Trophoblast cell (in vitro differentiated cells and primary cell): ENCODE measurements at places on chromosomes 1 and 21.

GRCh38 chr1:81412954-81413353 lies 387.8 kb upstream of the ADGRL2 start:
- no peak overlapping the region for H3K27ac ChIP-seq
- H3K36me3 ChIP-seq: no peaks in the 10 kb centered on the region
- no peak for DNase-seq
- H3K4me3 ChIP-seq: no peak overlapping the region
- peaks cover 2% of the 10 kb centered on the region for H3K4me1 ChIP-seq

DNA sequence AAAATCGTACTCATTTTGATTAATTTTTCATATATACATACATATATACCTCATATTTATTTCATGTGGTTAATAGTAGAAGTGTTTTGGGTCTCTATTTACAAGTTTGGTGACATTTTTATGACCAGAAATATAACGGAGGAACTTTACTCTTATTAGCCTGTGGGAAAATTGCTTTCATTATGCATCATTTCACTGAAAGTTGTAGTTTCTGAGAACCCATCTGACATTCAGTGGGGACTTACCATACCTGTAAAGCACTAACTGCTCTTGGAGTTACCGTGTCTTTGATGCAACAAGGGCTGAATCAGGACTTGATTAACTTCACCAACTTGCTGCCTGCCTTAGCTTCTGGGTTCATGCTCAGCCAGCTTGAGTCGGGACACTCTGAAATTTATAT lies 49.9 kb upstream of the ITPKB start:
- no peaks in the 10 kb centered on the region for H3K27me3 ChIP-seq
- H3K4me1 ChIP-seq: no peaks in the 10 kb centered on the region
- DNase-seq: no peak
- H3K27ac ChIP-seq: no peak overlapping the region

GRCh38 chr1:34360574-34360973 lies 183.9 kb downstream of the C1orf94 start:
- no peak overlapping the region for H3K4me3 ChIP-seq
- no peaks in the 10 kb centered on the region for H3K4me1 ChIP-seq
- no peak for DNase-seq
- H3K27ac ChIP-seq: no peak overlapping the region

DNA sequence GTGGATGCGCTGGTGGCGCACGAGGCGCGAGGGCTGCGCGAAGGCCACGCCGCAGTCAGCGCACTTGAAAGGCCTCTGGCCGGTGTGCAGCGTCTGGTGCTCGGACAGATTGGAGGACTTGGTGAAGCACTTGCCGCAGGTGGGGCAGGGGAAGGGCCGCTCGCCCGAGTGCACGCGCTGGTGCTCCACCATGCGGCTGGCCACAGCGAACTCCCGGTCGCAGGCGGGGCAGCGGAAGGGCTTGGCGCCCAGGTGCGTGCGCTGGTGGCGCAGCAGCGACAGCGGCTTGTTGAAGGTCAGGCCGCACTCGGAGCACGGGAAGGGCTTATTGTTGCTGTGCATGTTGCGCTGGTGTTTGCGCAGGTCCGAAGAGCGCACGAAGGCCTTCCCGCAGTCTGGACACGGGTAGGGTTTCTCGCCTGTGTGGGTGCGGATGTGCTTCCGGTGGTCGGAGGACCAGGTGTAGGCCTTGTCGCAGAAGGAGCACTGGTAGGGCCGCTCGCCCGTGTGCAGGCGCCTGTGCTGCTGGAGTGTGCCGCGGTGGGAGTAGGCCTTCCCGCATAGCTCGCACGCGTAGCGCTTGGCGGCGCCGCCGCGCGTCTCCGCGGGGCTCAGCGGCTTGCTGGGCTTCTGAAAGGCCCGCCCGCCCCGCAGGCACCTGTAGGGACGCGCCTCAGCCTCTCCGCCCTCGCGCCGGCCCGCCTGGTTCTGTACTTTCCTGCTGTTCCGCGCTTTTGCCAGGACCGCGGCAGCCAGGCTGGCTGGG lies 4.7 kb downstream of the ZNF648 start:
- H3K4me1 ChIP-seq: no peaks in the 10 kb centered on the region
- no peaks in the 10 kb centered on the region for H3K27me3 ChIP-seq
- no peaks in the 10 kb centered on the region for H3K36me3 ChIP-seq
- no peak overlapping the region for H3K27ac ChIP-seq

- peaks cover 3% of the 10 kb centered on the region for H3K4me1 ChIP-seq
- no peak overlapping the region for H3K27ac ChIP-seq
- no peak for DNase-seq
- no peak overlapping the region for H3K4me3 ChIP-seq
Measured at GRCh38 chr21:29318354-29318753, 19.6 kb downstream of the BACH1 start.

DNA sequence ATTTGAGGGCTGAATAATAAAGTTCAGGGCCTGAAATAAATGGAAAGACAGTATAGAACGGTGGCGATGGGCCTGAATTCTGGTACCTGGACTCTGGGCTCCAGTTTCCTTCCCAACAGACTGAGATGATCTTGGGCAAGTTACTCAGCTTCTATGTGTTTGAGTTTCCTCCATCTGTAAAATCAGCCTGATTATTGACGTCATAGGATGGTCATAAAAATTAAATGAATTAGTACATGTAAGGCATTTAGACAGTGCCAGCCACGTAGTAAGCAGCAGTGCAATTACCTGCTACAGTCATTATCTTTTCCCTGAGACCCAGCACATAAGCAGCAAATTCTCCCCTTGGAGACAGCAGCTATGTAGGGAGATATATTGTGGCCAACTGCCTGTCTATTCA lies 260.9 kb downstream of the NTNG1 start:
- no peak for DNase-seq
- no peaks in the 10 kb centered on the region for H3K27me3 ChIP-seq
- no peaks in the 10 kb centered on the region for H3K4me1 ChIP-seq
- H3K4me3 ChIP-seq: no peak overlapping the region
- no peaks in the 10 kb centered on the region for H3K36me3 ChIP-seq
- H3K27ac ChIP-seq: no peak overlapping the region

DNA sequence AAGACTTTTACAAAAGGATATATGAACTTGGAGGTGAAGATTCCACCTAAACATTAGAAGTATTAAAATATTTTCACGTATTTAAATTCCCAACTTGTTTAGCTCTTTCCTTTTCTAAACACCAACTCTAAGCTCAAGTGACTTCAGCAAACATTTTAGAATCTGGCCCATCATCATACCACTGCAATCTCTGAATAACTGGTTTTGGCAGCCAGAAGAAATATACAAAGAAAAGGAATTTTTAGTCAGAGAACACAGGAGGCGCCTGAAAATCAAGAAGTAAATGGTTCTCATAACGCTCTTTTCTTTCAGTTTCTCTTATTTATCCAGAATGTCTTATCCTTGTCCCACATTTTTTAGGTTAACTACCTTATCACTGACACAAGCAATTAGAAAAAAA lies 10.4 kb downstream of the TAF1A start:
- no peak overlapping the region for H3K27ac ChIP-seq
- peak; percentile 54 for DNase-seq
- no peak overlapping the region for H3K4me3 ChIP-seq
- peaks cover 11% of the 10 kb centered on the region for H3K36me3 ChIP-seq
- H3K27me3 ChIP-seq: no peaks in the 10 kb centered on the region
- no peaks in the 10 kb centered on the region for H3K4me1 ChIP-seq

DNA sequence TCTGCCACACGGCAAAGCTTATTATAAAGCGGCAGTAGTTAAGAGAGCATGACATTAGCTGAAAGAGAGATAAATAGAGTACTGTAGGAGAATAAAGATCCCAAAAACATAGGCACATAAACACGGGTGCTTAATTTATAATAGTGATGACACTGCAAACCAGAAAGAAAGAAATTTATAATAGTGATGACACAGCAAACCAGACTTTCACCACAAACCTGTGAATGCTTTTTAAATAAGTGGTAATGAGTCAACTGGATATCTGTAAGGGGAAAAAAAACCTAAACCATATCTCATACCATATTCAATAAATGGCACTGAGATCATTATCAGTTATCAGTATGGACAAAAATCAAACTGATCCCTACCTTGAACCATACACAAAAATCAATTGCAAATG lies 25.5 kb downstream of the USP1 start:
- no peaks in the 10 kb centered on the region for H3K27me3 ChIP-seq
- H3K4me3 ChIP-seq: no peak overlapping the region
- DNase-seq: no peak
- H3K27ac ChIP-seq: no peak overlapping the region
- no peaks in the 10 kb centered on the region for H3K36me3 ChIP-seq
- no peaks in the 10 kb centered on the region for H3K4me1 ChIP-seq

DNA sequence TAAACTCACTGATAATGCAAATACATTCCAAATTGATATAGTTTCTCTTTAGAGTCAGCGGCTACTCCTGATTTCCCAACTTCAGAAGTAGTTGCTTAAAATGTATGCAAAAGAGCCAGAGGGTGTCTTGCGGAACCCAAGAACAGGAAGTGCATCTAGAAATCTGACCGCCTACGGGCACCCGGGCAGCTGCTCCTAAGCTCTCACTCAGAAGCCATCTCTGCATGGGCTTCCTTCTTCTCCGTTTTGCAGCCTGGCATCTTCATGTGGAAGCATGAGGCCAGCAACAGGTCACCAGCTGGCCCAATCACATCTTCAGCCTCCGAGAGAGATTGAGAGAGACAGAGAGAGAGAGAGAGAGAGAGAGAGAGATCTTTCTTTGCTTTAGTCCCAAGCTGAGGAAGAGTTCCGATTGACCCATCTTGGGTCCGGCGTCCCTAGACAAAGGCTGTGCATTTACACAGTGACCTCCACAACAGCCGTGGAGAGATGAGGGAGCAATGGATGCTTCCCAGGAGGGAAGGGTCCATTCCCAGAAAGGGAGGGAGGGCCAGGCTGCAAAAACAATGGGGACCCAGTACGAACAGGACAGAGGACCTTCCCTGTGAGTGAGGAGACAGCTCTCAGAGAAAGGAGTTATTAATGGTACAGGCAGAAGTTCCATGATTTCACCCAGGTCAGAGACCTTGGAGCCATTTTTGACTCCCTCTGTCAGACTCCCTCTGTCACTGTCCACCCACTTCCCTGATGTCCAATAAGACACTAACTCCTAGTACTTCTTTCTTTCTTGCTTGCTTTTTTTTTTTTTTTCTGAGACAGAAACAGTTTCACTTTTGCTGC lies 28.2 kb upstream of the SLC30A1 start:
- H3K36me3 ChIP-seq: no peaks in the 10 kb centered on the region
- H3K4me3 ChIP-seq: no peak overlapping the region
- no peaks in the 10 kb centered on the region for H3K4me1 ChIP-seq
- H3K27ac ChIP-seq: no peak overlapping the region
- DNase-seq: peak; percentile 94

GRCh38 chr1:147729315-147729714 lies 31.1 kb downstream of the GJA5 start:
- H3K27ac ChIP-seq: no peak overlapping the region
- no peaks in the 10 kb centered on the region for H3K36me3 ChIP-seq
- DNase-seq: no peak
- H3K4me3 ChIP-seq: no peak overlapping the region

DNA sequence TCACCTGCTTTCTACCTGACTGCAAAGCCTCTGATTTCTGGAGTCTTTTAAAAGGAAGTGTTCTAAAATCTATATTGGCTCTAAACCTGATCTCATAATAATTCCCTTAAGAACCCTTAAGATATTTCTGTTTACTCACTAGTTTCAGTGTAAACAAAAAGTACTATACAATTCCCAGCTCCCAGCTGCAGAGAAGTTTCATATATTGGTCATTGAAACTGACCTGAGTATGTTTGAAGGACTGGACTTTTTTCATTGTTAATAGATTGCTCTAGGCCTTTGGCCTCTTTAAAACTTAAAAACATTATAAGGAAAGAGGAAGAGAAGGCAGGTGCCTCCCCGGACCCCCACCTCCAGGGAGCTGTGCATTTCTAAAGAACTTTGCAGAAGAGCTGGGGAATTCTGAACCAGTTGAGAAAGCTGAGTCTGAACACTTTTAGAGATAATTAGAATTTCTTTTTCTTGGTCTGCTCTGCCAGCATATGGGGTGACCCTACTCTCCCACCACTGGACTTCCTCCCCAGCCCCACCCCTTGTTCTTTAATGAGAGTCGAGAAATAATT lies 23.7 kb downstream of the CLIC6 start:
- H3K27me3 ChIP-seq: no peaks in the 10 kb centered on the region
- H3K4me1 ChIP-seq: peaks cover 6% of the 10 kb centered on the region
- H3K36me3 ChIP-seq: no peaks in the 10 kb centered on the region
- H3K4me3 ChIP-seq: no peak overlapping the region
- no peak overlapping the region for H3K27ac ChIP-seq

- no peaks in the 10 kb centered on the region for H3K27me3 ChIP-seq
- DNase-seq: no peak
- H3K36me3 ChIP-seq: no peaks in the 10 kb centered on the region
- peaks cover 3% of the 10 kb centered on the region for H3K4me1 ChIP-seq
Measured at GRCh38 chr1:64038119-64038518, 165.3 kb upstream of the UBE2U start.

DNA sequence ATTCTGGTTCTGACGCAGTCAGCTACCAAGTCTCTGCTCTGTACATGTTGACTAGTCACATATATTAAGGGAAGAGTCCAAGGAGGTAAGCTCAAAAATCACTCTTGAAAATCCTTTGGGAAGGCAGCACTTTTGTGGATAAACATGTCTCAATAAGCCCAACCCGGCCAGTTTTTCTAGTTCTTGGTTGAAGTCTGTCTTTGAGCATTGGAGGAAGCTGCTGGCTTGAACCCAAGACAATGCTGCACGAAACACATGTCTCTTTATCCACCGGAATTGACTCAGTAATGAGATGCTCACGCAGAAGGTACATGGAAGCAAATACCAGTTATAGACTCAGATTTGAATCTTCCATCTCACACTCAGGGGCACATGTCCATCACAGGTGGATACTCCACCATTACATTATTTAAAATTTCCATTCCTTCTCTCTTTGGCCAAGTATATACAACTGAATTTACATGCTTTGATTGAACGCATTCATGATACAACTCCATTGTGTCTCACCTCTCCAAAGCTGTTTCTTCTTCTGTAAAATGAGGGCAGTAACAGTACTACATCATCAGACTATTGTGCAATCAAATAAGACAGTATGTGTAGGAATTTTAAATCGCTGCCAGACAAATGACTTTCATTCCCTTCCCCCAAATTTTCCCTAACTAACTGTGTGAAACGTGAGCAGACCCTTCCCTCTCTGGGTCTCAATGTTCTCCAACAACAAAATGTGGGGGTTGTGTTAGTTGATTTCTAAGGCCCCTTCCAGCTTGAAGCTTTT lies 9.6 kb upstream of the GUCA2A start:
- peaks cover 3% of the 10 kb centered on the region for H3K36me3 ChIP-seq
- peaks cover 22% of the 10 kb centered on the region for H3K4me1 ChIP-seq
- DNase-seq: peak; percentile 80
- H3K27ac ChIP-seq: no peak overlapping the region
- H3K27me3 ChIP-seq: no peaks in the 10 kb centered on the region

GRCh38 chr1:35505911-35506798 lies 51.0 kb downstream of the KIAA0319L start:
- H3K27me3 ChIP-seq: no peaks in the 10 kb centered on the region
- H3K36me3 ChIP-seq: no peaks in the 10 kb centered on the region
- H3K27ac ChIP-seq: no peak overlapping the region
- no peak overlapping the region for H3K4me3 ChIP-seq
- peak; percentile 12 for DNase-seq
- H3K4me1 ChIP-seq: peaks cover 4% of the 10 kb centered on the region

- DNase-seq: no peak
- H3K27me3 ChIP-seq: no peaks in the 10 kb centered on the region
- H3K27ac ChIP-seq: no peak overlapping the region
- H3K36me3 ChIP-seq: no peaks in the 10 kb centered on the region
Measured at GRCh38 chr1:153400244-153400643, 9.4 kb upstream of the S100A8 start.
